ENCODE measurements at places on chromosomes 3 and 15.

GRCh38 chr3:100590840-100591147, 18.6 kb upstream of the ADGRG7 start:
- DNase-seq: no peak

- no peak for DNase-seq
Measured at GRCh38 chr15:89665449-89666181, 10.3 kb upstream of the KIF7 start.

- DNase-seq: no peak
Measured at GRCh38 chr3:64329037-64329436, 103.8 kb upstream of the PRICKLE2 start.

DNA sequence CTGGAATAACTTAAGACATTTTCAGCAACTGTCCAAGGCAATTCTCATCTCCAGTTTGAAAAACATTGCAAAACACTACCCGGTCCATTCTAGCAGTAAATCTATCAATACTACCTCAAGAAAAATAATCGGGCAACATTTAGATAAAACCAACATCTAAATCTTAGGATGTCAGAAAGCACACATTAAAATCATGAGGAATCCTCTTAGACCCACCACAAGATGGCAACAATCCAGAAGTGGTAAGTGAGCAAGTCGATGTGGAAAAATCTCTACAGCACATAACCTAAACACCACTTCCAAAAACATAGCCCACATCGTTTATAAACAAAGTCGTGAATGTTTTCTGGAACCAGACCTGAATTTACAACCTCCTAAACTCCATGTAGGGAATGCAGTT, 5.7 kb downstream of the PLCH1 start:
- no peak for DNase-seq

GRCh38 chr3:126067959-126068358, 16.0 kb downstream of the SLC41A3 start:
- no peak for DNase-seq

- DNase-seq: no peak
Measured at GRCh38 chr3:143000528-143000927, 842 bp upstream of the U2SURP start.

GRCh38 chr3:52015438-52016228, 19.9 kb upstream of the RPL29 start:
- no peak for DNase-seq

DNA sequence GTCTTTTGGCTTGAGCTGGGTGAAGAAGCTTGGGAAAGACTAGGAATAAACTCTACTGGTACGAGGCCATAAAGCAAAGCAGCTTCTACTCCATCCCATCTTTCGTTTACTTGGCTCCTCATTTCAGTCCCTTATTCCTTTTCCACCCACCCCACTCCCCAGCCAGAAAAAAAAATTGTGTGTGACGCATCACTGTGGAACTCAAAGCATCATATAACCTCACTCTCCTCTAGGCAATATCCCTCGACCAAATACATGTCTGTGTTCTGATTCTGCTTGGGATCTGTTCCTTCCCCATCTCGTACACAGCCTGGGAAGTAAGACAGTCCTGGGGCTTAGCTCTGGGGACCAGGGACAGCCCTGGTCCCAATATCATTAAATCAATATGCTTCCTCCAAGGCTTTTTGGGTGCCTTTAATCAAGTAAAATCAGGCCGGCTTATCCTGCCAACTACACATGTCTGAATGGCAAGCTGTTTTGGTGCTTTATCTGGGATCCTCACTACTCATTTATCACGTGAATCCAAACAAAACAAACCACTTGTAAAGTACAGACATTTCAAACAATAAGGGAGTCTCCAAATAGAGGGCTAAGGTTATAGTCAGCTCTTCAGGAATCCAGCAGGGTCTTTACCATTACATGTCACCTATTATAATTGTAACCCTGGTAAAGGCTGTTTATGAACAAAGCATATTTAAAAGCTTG, 74.9 kb upstream of the ZBED2 start:
- DNase-seq: no peak

- DNase-seq: no peak
Measured at GRCh38 chr3:148457886-148458285, 239.8 kb upstream of the AGTR1 start.

GRCh38 chr3:144840866-144841265, 869.2 kb downstream of the DIPK2A start:
- DNase-seq: no peak

DNA sequence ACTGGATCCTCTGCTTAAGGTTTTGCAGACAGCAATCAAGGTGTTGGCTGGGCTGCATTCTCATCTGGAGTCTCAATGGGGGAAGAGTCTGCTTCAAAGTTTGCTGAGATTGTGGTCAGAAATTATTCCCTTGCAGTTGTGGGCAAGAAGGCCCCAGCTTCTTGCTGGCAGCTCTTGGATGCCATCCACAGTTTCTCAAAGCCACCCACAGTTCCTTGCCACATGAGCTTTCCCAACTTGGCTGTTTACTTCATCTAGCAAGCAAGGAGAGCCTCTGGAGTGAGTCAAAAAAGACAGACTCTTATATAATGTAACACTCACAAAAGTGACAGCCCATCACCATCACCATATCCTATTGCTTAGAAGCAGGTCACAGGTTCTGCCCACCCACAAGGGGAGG, 62.1 kb upstream of the ABHD2 start:
- no peak for DNase-seq

DNA sequence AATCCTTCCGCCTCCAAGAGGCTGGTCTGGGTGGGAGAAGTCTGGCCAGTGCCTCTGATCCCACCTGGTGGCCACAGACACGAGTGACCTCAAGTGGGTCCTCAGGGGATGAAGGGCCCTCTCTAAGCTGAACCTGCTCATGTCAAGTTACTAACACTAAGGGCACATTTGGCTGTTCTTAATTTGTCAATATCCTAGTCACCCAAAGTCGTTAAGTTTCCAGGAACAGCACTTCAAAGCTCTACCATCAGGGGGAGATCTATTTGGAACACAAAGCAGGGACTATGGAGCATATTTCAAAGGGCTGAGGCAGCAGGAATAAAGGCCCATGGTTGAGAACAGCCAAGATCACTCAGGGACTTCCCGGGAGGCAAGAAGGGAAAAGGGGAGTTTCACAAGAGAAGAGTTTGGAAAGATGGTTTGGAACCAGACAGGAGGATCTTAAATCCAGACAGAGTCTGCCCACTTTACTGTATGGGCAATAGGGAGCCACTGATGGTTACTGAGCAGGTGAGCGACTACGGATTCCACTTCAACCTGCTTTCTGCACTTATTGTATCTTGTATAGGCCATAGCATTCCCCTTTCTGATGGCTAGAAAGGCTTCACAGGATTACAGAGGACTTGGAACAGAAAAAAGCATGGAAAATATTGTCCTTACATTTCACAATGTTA, 13.7 kb downstream of the OXTR start:
- no peak for DNase-seq

GRCh38 chr3:8436661-8437287, 64.8 kb upstream of the LMCD1 start:
- no peak for DNase-seq

DNA sequence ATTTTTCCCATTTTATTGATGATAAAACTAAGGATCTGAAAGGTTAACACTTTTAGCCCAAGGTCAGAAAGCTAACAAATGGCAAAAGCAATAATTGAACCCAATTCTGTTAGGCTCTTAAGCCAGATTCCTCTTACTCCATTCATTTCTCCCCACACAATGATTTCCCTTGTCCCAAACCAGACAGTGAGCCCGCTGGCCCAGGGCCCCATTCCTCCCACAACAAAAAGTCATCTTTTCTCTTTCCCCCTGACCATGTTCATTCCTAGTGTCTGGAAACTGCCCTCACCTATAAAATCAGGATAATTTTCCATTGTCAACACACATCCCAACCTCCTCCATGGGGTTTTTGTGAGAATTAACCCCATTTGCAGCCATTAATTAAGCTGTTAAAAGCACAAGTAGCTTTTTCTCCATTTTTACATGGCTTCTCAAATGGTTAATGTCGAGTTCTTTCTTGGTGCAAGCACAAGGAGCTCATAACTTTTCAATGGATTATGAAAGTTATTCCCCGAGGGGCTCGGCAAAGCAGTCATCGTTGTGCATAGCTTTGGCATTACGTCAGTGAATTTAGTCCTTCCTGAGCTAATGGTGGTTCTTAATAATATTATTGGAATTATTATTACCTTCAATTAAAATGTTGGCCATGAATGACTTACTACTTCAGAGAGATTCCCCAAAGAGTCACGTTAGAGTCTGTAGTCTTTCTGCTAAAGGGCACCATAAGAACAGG, 151.0 kb upstream of the WNT5A start:
- no peak for DNase-seq

DNA sequence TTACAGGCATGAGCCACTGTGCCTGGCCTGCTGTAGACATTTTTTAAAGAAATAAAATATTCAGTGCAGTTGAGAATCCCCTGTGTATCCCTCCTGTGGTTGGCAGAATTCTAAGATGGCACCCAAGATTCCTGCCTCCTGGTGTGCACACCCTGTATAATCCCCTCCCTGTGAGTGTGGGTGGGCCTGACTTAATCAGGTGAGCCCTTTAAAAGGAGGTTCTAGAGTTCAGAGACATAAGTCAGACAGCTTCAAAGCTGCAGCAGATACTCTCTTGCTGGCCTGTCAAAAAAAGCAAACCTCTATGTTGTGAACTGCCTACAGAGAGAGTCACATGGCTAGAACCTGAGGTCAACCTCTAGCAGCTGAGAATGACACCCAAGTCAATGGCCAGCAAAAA, 7.0 kb upstream of the VIPR1 start:
- no peak for DNase-seq

DNA sequence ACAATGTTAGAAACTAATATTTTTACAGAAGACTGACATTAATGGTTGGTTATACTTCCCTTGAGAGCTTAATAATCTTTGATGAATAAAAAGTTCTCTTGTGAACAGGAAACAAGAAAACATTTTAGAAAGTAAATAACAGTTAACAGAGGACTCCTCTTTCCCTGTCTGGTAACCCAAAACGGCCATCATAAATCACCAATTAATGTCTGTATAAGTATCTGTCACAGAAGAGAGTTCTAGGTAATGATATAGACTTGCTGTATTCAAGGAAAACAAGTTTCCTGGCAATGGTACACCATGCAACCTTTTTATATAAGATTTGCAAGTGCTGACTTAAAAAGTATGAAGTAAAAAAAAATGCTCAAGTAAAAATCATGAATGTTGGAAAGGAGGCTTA, 426.7 kb downstream of the SOX2 start:
- DNase-seq: no peak

DNA sequence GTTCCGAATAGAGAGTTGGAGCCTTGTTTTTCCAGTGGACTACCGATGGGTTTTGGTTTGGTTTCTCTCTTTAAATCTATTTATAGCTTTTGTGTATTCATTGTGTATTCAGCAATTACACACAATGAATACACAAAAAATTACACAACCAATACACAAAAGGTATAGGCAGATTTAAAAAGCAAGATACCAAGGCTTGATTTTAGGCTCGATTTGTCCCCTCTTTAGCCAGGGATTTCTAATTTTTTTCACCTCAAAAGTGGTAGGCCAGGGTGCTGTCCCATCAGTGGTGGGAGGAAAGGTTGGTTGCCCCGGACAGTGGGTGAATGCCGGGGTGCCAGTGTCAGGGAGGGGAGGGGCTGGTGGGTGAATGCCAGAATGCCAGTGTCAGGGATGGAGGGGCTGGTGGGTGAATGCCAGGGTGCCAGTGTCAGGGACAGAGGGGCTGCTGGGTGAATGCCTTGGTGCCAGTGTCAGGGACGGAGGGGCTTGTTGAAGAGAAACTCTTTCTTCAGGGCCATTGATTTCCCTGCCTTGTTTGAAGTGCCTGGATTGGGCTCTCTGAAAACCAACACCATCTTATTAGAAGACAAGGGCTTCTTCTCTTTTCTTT, 186.2 kb downstream of the GOLGA6L6 start:
- no peak for DNase-seq

DNA sequence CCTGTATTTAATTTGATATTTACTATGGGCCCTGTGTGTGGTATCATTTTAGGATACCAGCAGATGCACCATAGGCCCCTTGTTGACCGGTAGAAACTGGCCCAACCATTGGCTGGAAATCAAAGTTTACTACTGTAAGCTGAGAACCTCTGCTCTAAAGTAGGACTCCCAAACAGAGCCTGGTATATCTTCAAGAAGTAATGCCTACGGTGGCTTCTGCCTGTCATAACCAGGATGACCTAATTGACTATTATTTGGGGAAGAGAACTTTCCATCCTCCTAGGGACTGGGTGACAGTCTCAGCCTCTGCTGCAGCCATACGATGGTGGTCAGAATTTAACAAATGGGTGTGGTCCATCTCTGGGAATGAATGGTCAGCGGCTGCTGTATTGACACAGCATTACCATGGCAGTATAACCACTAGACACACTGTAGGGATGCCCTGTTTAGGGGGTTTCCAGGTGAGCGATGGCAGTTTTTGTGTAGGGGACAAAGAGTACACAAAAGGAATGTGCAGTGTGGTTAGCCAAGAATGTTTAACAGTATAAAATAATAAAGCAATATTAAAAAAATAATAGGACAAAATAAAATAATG, 37.3 kb downstream of the RARB start:
- DNase-seq: no peak

DNA sequence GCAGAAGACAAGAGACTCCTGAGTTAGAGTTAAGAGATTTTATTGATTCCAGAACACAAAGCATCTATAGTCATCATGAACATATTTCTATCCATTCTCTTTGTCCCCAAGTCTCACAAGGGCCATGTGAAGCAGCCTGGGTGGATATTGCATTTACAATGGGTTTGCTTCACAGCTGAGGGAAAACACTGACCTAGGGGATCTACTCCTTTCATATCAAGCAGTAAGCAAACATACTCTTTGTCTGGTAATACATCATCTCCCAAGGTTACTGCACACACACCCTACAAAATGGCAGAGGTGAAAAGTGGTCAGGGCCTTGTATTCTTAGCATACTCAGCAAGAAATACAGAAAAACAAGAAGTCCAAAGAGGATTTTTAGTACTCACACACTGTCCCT, 267.7 kb upstream of the BCHE start:
- DNase-seq: no peak

- DNase-seq: peak; percentile 9
Measured at GRCh38 chr3:48595526-48596121, 495 bp upstream of the COL7A1 start.

DNA sequence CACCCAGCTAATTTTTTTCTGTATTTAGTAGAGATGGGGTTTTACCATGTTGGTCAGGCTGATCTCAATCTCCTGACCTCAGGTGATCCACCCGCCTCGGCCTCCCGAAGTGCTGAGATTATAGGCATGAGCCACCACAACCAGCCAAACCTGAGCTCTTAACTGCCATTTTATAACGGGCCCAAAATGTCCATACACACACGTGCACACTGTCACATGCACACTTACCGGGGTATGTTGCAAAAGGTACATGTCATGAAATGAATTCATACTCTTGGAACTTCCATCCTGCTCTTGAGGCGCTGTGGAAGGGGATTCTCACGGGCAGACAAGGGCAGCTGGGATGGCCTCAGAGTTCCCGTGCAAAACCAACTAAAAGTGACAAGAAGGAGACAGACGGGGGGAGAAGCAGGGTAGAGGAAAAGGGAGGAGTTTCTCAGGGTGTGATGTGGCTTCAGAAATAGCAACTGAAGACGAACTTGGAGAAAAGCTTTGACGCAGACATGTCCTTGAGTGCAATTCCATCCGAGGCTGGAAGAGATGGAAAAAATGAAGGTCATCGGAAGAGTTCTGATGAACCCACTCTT, 110.9 kb downstream of the BDH1 start:
- DNase-seq: no peak
